Effector memory CD8-positive, alpha-beta T cell (primary cell): ENCODE measurements at places on chromosomes 3 and 15.
A peak's percentile ranks its signal among the peaks of the same experiment; 100 is the strongest.

DNA sequence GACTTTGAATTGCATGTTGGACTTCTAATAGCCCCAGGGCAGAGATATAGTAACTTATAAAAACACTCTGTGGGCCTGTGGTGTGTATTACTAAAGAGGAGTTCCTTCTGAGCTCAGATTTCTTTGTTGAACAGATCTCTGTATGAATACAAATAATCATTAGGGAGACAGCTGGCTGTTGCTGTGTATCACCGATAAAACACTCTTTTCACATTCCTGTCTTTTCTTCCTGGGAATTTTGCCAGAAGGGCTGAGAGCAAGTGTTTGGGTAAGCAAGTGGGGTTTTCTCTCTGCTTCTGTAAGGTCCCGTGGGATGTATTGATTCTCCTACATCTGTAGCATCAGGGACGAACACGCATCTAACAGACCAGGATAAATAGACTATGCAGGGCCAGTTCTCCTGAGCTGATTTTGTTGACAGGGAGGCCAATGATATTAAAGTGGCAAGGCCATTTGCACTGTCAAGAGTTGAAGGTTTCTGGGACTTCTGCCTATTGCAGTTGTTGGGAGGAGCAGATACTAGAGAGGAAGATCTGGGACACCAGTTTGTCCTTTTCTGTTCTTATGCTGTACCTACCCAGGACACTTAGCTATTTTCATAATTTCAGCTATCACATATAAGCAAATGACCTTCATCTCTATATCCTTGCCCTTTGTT is 225.9 kb upstream of the CD96 start:
- DNase-seq, result no peak
- H3K4me1 ChIP-seq, result peaks cover 8% of the 10 kb centered on the region
- H3K27ac ChIP-seq, result no peak overlapping the region
- H3K4me3 ChIP-seq, result no peak overlapping the region
- no peaks in the 10 kb centered on the region for H3K27me3 ChIP-seq

GRCh38 chr15:25062551-25063430 is 108.0 kb downstream of the SNRPN start:
- H3K36me3 ChIP-seq, result peaks cover 45% of the 10 kb centered on the region
- H3K4me3 ChIP-seq, result no peak overlapping the region
- H3K27ac ChIP-seq, result no peak overlapping the region
- no peaks in the 10 kb centered on the region for H3K27me3 ChIP-seq

GRCh38 chr3:31246293-31247062 is 286.2 kb upstream of the STT3B start:
- peaks cover 8% of the 10 kb centered on the region for H3K4me1 ChIP-seq
- DNase-seq, result no peak
- no peak overlapping the region for H3K27ac ChIP-seq
- no peak overlapping the region for H3K4me3 ChIP-seq
- H3K36me3 ChIP-seq, result no peaks in the 10 kb centered on the region

GRCh38 chr3:162338514-162338913 is 841.9 kb downstream of the OTOL1 start:
- no peak overlapping the region for H3K27ac ChIP-seq
- no peak for DNase-seq
- H3K4me3 ChIP-seq, result no peak overlapping the region
- no peaks in the 10 kb centered on the region for H3K36me3 ChIP-seq

GRCh38 chr3:35929158-35929557 is 289.8 kb downstream of the ARPP21 start:
- no peak overlapping the region for H3K4me3 ChIP-seq
- H3K36me3 ChIP-seq, result no peaks in the 10 kb centered on the region
- DNase-seq, result no peak
- H3K4me1 ChIP-seq, result no peaks in the 10 kb centered on the region
- no peak overlapping the region for H3K27ac ChIP-seq

- H3K4me1 ChIP-seq, result no peaks in the 10 kb centered on the region
- no peaks in the 10 kb centered on the region for H3K27me3 ChIP-seq
Measured at GRCh38 chr3:354432-354831, 157.9 kb downstream of the CHL1 start.

- no peaks in the 10 kb centered on the region for H3K36me3 ChIP-seq
- no peaks in the 10 kb centered on the region for H3K27me3 ChIP-seq
- no peak for DNase-seq
- no peaks in the 10 kb centered on the region for H3K4me1 ChIP-seq
Measured at GRCh38 chr3:75193797-75194196, 470.3 kb upstream of the FRG2C start.

- DNase-seq, result no peak
- H3K27ac ChIP-seq, result no peak overlapping the region
- no peak overlapping the region for H3K4me3 ChIP-seq
- H3K27me3 ChIP-seq, result no peaks in the 10 kb centered on the region
- H3K4me1 ChIP-seq, result peaks cover 7% of the 10 kb centered on the region
- H3K36me3 ChIP-seq, result peaks cover 26% of the 10 kb centered on the region
Measured at GRCh38 chr15:40392986-40393948, 10.7 kb downstream of the KNSTRN start.

- peaks cover 22% of the 10 kb centered on the region for H3K36me3 ChIP-seq
- no peaks in the 10 kb centered on the region for H3K27me3 ChIP-seq
- H3K4me3 ChIP-seq, result no peak overlapping the region
- DNase-seq, result no peak
Measured at GRCh38 chr15:52415628-52416027, 113.1 kb downstream of the MYO5A start.

DNA sequence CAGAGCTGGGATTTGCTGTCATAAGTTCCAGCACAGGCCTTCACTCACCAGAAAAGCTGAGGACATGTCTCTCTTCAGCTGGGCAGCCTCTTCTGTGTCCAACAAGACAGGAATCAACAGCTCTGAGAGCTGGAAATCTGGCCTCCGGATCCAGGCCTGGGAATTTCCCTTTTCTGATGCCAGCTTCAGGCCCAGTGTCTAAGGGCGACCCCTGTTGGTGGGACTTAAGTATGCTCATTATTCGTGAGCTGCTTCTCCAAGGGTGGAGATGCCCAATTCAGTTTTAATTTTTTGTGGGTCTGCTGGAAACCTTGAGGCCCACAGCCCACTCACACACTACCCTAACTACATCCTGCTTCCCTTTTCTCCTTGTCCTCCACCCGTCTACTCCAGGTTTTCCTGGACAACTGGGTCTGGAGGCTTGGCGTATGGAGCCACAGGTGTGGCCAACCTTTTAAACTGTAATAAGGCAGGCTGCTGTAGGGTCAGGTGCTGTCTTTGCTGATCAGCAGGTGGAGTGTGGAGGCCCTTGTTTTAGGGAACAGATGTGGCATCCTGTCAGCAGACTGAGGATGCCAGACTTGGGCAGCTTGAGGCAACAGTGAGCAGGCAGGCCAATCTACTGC is 2.6 kb upstream of the CEMIP start:
- H3K36me3 ChIP-seq, result peaks cover 3% of the 10 kb centered on the region
- no peak overlapping the region for H3K27ac ChIP-seq
- peaks cover 6% of the 10 kb centered on the region for H3K4me1 ChIP-seq
- peak; percentile 67 for DNase-seq

DNA sequence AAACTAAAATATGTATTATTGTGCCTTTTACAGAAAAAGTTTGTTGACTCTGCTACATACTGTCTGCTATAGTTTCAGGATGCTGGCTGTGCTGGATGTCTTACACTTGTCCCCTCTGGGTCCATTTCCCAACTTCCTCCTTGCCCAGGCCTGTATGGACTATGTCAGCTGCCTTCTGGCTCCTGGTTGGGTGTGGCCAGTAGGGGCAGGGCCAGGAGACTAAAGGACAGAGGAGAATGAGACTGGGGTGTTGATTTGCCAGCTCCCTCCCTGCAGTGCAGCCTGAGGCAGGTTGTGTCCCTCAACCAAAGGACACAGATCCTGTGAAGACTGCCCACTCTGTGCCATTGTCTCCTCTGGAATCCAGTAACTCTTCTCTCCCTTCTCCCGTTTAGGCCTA is 90.6 kb upstream of the UBE2E2 start:
- H3K4me3 ChIP-seq, result no peak overlapping the region
- H3K36me3 ChIP-seq, result no peaks in the 10 kb centered on the region
- H3K27me3 ChIP-seq, result no peaks in the 10 kb centered on the region
- H3K4me1 ChIP-seq, result no peaks in the 10 kb centered on the region

DNA sequence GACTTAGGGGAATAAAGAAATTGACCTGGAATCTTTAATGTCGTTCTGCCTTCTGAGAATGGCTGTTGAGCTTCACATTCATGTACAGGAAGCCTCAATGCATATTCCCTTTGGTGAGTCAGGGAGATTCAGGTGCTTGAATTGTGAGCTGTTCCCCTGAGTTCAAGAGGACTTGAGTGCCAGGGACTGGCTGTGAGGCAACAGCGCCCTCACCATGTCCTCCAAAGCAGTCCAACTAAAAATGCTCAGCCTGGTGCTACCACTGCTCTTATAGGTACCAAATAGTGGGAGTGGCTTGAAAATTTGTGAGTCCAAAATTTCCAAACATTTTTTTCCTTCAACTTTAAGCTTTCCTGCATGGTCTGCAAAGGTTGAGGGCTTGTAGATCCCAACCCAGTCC is 54.1 kb downstream of the LEO1 start:
- no peaks in the 10 kb centered on the region for H3K27me3 ChIP-seq
- H3K4me1 ChIP-seq, result peaks cover 2% of the 10 kb centered on the region
- peaks cover 57% of the 10 kb centered on the region for H3K36me3 ChIP-seq

GRCh38 chr3:120299403-120299802 is 14.4 kb upstream of the GPR156 start:
- peaks cover 11% of the 10 kb centered on the region for H3K27me3 ChIP-seq
- H3K4me1 ChIP-seq, result no peaks in the 10 kb centered on the region
- H3K4me3 ChIP-seq, result no peak overlapping the region
- no peaks in the 10 kb centered on the region for H3K36me3 ChIP-seq

DNA sequence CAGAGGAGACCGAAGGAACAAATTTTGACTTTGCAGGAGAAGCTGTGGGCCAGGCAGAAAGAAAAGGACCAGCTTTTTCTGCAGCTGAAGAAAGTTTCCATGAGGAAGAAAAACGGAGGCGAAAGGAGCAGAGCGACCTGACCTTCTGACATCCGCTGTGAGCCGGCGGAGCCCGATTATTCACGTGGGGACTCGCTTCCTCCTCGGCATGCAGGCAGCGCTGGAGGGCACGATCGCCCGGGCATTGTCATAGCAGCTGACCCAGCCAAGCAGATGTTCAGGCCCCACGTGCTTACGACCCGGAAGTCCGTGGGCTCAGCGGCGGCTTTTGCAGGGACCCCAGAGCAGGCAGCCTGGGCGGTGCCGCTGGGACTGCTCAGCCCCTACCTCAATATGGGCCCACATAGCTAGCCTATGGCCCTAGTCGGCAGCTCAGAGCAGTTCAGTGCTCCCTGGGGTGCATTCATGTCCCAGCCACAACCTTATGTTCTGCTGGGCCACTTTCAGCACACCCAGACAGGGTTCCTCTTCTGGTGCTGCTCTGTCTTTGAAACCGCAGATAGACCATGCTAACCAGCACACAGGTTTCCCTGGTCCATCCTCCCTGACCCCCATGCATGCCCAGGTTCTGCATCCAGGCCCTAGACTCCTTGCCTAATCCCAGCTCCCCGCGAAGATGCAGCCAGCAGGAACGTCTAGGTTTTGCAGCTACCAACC is 10.5 kb upstream of the EIF4A2 start:
- peak; percentile 46 for DNase-seq
- no peaks in the 10 kb centered on the region for H3K27me3 ChIP-seq
- peak overlapping the region; percentile 97 for H3K27ac ChIP-seq
- H3K4me1 ChIP-seq, result peaks cover 14% of the 10 kb centered on the region
- H3K4me3 ChIP-seq, result peak overlapping the region; percentile 74

DNA sequence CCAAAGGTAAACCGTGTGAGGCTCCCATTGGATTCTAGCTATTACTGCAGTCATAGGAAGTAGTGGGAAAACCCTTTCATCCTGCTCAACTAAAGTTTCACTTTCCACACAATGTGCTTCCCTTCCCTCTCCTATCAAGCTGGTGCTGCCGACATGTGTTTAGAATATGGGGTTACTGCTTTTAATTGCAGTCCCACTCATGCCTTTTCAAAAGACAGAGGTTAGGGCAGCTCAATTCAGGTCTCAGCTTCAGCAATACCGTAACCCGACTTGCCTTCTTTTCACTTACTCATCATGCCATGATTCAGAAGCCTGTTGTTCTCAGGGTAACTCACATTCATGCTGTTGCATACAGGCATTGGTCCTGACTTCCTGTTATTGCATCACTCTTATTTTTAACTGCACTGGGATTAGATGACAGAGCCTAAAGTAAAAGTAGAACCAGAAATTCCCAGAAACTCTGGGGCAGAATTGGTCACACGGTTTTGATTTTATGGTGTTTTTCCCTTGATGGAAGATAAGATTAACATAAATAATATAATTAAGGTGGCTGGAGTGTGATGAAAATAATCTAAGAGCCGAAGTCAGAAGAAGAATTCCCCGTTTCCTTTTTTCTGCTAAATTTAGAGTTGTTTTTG is 45.7 kb downstream of the C2CD4B start:
- peaks cover 15% of the 10 kb centered on the region for H3K27me3 ChIP-seq
- peaks cover 7% of the 10 kb centered on the region for H3K4me1 ChIP-seq
- H3K4me3 ChIP-seq, result peak overlapping the region; percentile 26
- DNase-seq, result no peak

DNA sequence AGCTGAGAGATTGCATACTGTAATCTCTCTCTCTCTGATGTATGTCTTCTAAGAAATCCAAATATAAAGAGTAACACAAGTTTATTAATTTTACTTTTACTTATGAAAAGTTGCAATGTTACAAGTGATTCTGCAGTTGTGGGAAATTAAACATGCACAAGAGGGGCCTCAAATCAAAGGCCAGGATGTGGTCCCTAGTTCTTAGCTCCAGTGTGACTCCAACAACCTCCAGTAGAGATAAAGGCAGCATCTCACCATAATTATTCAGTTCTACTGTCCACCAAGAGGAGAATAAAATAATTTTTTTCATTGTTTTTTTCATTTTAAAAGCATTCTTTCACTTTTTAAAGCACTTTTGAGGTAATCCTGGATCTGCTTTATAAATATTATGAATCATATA is 223.3 kb downstream of the RAP2B start:
- no peak for DNase-seq
- no peak overlapping the region for H3K27ac ChIP-seq
- no peaks in the 10 kb centered on the region for H3K4me1 ChIP-seq
- no peaks in the 10 kb centered on the region for H3K36me3 ChIP-seq
- H3K4me3 ChIP-seq, result no peak overlapping the region
- H3K27me3 ChIP-seq, result no peaks in the 10 kb centered on the region

DNA sequence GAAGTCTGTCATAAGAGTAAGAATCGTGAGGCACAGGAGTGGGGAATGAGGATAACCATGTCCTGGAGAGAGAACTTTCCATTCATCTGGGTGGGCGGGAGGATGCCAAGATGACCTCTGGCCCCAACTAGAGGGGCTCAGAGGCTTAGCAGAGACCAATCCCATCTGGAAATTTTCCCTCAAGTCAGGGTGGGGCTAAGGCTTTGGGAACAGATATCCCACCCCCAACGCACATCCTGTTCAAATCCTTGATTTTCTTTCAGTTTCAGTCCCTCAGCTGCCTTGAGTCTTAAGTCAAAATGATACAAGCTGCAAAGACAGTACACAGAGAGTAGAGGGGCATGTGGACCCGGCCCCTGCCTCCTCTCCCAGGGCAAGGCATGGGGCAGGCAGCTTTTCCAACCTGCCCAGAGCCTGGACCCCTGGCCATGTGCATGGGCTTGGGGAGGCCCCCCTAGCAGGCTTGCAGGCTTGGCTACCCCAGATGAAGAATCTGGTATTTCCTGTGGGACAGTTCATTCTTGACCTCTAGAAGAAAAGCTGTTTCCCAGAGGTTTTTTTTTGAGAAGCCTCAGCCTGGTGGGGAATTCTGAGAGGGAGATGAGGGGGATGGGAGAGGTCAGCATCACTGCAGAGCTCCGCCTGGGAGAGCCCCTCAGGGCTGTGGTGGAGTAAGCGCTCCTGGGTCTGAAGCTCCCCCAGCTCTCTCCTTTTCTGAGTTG is 109.7 kb upstream of the HACD2 start:
- H3K4me3 ChIP-seq, result no peak overlapping the region
- H3K4me1 ChIP-seq, result no peaks in the 10 kb centered on the region
- H3K36me3 ChIP-seq, result no peaks in the 10 kb centered on the region
- H3K27ac ChIP-seq, result no peak overlapping the region
- peaks cover 28% of the 10 kb centered on the region for H3K27me3 ChIP-seq
